Mammary epithelial cell (primary cell): ENCODE measurements at places on chromosomes 3 and 15.
A peak's percentile ranks its signal among the peaks of the same experiment; 100 is the strongest.

- no peak for DNase-seq
Observed at GRCh38 chr3:131349454-131349853, 32.1 kb upstream of the NUDT16 start.

DNA sequence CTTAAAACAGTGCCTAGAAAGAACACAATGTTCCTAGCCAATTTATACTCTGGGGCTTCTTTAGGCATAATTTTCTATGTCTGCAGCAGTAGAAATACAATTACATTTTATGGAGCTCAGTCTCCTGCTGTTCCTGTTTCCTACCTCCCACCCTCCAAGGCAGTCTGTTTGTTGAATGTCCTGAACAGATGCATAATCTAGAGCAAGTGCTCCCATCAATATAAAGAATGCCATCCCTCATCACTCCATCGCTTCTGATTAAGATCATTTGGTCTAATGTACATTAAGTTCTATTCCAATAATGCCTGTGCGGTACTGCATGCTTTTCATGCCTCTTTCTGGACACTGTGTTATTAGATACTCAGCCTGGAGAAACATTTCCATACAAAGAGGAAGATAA lies 869.8 kb upstream of the CFAP20DC start:
- DNase-seq: no peak

GRCh38 chr15:54197995-54198394 lies 219.8 kb downstream of the UNC13C start:
- DNase-seq: no peak

- no peak for DNase-seq
Observed at GRCh38 chr3:99094606-99095005, 193.1 kb upstream of the DCBLD2 start.

DNA sequence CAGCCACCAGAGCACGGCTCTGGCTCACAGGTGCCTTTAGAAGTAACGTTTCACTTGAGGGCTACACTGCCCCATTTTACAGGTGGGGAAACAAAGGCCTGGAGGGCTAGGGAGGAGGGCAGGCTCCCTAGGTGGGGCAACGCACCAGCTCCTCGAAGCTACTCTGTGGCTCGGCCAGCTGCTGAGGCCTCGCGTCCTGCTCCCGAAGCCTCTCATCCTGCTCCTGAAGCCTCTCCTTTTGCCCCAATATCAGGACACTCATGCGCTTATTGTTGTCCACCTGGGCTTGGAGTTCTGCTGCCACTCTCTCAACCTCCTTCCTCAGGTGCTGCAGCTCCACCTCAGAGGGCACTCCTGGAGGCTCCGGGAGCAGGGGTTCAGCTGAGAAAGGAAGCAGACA lies 28.2 kb upstream of the OR4F6 start:
- no peak for DNase-seq

DNA sequence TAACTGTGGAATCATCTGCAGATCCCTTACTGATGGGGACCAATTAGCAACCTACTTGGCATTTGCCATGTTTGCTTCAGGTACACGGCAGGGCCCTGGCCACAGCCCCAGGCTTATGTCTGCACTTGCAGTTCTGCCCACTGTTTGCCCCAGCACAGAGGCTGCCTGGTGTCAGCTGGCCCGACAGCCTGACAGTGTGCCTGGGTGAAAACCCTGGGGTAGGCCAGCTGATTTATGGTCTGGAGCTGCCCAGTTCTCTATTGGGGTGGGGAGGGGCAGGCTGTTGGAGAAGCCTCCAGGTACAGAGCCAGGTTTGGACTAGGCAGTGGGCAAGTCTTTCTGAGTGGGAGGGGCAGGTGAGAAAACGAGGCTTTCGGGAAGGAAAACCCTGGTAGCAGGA lies 11.2 kb upstream of the TGM5 start:
- DNase-seq: no peak

- DNase-seq: no peak
Observed at GRCh38 chr3:119562307-119562961, 3.0 kb upstream of the CD80 start.

DNA sequence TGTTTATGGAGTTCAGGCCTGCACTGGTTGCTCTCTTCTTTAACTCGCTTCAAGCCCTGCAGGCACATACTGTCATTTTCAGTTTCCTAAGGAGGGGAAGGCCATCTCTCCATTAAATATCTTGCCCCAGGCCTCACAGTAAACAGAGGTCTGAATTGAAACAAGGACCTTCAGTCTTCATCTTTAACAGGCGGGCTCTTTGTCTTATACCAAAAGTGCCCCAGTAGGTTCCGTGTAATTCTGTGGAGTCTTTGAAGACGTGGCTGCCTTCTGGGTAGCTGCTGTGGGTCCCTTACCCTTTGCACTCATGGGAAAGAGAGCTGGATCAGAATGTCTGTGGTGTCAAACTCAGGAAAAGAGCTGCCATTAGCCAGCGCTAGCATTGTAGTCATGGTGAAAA lies 161.2 kb downstream of the APBA2 start:
- DNase-seq: no peak

DNA sequence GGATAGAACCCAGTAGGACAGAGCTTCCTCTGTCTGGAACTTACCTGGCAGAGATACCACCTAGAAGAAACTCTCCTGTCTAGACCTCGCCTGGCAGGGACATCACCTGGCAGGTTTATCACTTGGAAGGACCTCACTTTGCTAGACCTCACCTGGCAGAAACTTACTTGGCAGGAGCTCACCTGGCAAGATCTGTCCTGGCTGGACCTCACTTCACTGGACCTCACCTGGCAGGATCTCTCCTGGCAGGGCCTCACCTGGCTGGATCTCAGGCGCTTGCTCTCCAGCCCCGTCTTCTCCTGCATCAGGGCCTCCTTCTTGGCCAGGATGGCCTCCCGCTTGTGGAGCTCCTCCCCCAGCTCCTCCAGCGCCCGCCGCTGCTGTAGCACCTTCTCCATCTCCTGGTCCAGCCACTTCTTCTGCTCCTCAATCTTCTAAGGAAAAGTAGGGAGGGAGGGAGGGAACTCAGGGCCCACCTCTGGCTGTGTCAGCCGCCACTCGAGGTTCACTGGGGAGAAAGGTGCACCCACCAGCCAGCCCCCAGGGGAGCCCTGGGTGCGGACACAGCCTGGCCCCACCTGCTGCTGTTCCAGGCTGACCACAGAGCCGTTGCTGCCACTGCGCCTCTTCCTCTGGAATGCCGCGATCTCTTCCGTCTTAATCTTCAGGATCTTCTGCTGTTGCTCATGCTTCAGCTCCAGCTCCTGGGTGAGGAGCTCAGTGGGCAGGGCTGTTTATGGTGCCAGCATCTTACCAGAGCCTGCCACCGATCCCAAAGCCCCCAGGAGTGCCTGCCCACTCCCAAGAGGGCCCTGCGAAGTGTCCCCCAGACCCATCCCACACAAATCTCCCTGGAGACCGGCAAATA lies 22.5 kb downstream of the KIF7 start:
- no peak for DNase-seq

DNA sequence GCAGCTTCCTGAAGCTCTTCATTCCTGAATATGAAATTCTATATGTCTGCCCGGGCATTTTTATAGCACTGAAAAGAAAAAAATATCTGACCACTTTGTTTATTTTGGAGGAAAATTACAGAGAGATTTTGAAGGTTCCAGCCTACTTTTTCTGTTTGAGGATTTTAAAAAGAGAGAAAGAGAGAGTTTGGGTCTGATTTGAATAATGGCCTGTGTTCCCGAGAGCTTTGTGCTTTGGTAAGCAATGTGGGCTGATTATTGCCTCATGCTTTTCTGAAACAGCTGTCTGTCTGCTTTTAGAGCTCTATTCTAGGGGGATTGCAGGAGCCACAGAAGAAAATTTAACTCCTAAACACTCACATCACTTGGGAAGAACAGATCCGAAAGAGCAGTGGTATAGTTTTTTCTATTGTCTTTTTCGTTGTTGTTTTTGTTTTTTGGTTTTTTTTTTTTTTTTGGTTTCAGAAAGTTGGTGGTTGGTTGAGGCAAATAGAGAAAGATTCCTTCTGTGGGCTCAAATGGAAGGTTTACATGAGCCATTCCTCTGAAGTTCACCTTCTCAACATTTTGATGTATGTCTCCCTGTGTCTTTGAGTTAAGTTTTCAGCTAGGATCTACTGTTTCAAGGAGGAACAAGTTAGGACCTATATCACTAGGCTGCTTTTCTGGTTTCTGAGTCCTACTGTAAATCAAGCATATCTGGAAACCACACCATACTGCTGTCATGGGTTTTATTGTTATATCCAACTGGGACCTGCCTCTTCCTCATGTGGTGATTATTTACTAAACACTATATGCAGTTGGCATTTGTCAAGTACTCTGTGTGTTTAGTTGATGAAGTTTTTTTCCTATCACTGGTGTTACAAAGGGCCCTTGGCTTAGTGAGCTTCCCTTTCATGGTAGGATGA lies 178.9 kb downstream of the KCNMB2 start:
- peak; percentile 25 for DNase-seq

DNA sequence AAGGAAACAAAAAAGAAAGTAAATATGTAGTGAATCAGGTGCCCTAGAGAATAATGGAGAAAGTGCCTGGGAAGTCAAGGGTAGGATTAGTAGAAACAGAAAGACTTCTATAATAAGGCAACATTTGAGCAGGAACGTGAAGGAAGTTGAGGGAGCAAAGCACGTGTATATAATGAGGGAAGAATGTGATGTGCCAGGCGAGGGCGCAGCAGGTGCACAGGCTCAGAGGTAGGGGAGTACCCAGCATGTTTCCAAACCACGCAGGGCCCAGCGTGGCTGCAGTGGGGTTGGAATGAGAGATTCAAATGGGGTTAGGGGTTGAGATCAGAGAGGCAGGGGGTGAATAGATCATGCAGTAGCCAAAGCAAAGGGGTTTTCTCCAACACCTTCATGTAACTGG lies 91.9 kb upstream of the VGLL4 start:
- no peak for DNase-seq

- peak; percentile 64 for DNase-seq
Observed at GRCh38 chr15:100565591-100565990, 36.4 kb downstream of the LINS1 start.

DNA sequence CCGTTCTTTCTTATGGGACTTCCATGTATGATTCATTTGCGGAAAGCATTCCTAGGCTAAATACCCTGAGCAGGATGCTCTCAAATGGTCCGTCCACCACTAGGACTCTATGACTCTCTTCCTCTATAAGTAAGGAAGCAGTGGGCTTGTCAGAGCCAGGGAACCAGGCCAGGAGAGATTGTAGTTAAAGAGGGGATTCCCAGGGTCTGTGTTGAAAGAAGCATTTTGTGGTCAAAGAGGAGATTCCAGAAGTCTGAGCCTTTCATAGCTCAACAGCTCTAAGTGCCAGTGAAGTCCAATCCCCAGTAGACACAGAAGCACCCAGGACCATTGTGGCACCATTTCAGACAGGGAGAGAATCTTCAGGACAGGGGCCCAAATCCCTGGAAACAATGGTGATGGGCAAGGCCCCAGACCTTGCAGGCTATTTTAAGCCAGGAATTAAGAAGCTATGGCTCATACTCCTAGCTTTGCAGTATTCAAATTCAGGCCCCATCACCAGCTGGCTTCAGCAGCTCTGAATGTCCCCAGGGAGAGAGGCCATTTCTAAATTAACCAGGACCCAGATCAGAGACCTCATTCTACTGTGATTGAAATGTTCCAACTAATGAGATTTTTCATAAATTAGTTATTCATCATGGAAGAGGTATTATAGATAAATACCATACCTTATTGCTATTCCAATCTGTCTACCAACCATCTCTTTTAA lies 81.7 kb downstream of the CD47 start:
- peak; percentile 25 for DNase-seq

DNA sequence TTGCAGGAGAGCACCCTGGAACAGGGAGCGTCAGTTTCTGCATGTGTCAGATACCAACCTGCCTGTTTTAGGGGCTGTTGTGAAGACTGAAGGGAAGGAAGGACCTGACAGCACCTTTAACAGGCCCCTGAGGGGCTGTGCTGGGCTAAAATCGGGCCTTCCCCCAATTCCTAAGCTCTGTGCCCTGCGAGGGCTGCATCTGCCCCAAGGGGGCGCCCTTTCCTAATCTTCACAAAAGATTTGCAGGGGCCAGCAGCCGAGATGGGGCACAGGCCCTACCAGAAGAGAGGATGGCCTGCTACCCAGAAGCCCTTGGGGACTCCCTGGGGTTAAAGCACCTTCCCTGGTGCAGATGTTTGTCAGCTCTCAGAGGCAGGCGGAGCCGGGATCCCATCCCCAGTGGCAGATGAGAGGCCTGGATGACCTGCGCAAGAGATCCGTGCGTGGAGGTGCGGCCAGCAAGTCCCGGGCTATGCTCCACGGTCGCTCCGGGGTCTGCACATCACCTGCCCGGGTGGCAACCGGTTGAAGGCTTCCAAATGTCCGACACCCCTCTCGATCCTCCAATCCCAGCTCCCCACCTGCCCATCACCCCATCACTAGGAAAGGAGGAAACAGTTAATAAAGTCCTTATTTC lies 53.6 kb downstream of the RHCG start:
- no peak for DNase-seq

DNA sequence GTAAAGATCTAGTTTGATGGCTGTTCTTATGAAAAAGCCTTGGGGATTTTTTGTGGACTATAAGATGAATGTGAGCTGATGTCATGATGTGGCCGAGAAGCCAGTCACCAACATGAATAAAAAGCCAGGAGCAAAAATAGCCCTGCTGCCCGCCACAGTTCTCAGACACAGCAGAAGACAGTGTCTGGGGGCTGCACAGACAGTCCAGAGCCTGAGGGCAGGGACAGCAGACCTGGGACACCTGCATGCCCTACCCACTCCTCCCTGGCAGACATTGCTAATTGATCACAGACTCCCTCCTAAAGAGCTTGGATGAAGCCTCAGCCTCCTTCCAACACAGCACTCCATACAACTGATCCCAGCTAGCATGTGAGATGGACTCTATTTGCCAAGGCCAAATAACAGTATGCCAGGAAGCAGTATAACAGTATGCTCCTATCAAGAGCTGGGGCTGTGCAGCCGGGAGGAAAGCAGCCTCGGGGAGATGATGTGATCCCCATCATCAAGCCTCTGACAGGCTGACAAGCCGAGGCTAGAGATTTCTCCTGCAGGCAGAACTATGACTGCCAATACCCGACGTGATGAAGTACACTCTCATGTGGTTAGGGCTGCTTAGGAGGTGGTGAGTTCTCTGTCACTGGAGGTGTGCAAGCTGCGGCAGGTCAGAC lies 105.4 kb upstream of the RPL32 start:
- DNase-seq: peak; percentile 54

DNA sequence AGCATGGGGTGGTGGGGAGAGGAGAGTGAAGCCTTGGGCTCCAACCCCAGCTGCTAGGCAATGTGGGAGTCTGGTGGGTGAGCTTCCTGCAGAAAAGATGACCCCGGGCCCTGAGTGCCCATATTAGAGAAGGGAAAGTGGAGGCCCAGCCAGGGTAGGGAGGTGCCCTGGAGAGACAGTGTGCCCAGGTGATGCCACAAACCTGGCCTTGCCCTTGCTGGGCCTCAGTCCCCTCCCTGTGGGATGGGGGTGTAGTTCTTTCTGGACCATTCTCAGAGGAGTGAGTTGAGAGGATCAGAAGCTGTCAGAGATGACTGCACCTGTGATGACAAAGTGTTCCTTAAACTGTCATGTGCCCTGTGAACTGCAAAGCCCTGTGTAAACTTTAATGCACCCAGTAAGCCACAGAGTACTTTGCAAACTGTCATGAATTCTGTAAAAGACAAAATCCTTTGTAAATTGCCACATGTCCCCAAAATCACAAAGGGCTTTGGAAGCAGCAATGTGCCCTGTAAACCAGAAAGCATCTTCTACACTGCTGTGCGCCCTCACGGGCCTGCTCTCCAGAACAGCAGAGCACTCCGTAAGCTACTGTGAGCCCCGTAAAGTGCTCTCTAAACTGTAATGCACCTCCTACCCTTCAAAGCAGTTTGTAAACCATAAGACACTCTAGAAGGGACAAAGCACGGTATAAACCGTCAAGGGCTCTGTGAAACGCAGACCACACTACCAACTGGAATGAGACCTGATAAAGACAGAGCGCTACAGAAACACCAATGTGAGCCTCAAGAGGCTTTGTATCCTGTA lies 51.3 kb upstream of the FGD5 start:
- no peak for DNase-seq
